ENCODE measurements at places on chromosomes 2 and 18. TPM values are rescaled to one million over a fixed set of nuclear protein-coding genes. Genes with fewer than 3 reads are reported as not detected.

TRIM54 gene
- not detected for total RNA-seq

CXCR1 gene
- total RNA-seq = not detected

ARHGEF33 gene
- 0.53 TPM for total RNA-seq

CFAP65 gene
- total RNA-seq = not detected

IL1F10 gene
- total RNA-seq = not detected

HOXD11 gene
- total RNA-seq = not detected

PRR30 gene
- total RNA-seq = not detected

FEV gene
- not detected for total RNA-seq

GRCh38 chr2:170829036-170829435, 12.3 kb downstream of the GAD1 start:
- no peak overlapping the region for H3K4me3 ChIP-seq
- peaks cover 5% of the 10 kb centered on the region for H3K27me3 ChIP-seq
- H3K27ac ChIP-seq = no peak overlapping the region
- no peak for DNase-seq
- H3K36me3 ChIP-seq = no peaks in the 10 kb centered on the region

DNA sequence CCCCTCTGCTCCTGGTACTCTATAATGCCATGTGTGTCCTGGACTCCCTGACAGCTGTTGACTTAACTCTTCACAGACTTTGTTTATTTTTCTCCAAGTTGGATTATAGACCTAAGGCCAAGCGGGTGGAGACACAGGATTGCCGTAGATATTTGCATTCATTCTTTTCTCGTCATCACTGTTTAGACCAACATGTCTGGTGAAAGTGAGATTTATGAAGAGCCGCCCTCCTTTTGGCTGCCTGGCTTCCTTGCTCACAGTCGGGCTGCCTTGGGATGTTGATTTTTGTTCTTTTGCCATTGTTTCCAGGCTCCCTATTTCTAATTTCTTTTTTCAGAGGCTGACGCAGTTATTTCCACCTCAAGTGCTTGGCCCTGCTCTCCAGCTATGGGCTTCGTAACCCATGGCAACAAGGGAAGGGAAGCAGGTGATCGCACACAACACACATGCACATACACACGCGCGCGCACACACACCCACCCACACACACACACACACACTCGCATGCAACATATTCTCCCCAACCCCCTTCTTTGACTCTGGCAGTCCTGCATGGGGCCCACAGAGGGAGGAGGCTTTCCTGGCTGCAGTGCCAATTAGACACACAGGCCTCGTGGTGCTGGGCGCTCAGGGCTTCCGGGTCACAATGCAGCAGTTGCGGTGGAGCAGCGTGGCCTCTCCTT, 296.5 kb downstream of the MTX2 start:
- H3K4me1 ChIP-seq = no peaks in the 10 kb centered on the region
- no peak overlapping the region for H3K27ac ChIP-seq
- H3K27me3 ChIP-seq = no peaks in the 10 kb centered on the region
- no peak for DNase-seq
- no peaks in the 10 kb centered on the region for H3K36me3 ChIP-seq
- H3K4me3 ChIP-seq = no peak overlapping the region

DNA sequence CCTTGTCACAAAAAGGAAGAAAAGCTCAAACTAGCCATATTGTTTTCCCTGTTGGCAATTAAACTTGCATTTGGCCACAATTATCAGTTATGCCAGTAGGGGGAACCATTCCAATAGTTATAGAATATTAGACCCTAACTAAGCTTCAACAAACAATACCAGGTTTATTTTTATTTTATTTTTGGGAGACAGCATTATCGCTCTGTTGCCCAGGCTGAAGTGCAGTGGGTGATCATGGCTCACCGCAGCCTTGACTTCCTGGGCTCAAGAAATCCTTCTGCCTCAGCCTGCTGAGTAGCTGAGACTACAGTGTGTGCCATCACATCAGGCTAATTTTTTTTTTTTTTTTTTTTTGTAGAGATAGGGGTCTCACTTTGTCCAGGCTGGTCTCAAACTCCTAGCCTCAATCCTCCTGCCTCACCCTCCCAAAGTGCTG, 102.1 kb downstream of the ATAD2B start:
- H3K36me3 ChIP-seq = peaks cover 7% of the 10 kb centered on the region
- peak; percentile 57 for DNase-seq
- H3K4me1 ChIP-seq = no peaks in the 10 kb centered on the region
- H3K4me3 ChIP-seq = no peak overlapping the region

All from CD4-positive, alpha-beta memory T cell (primary cell).